ENCODE measurements at places on chromosomes 4 and X.

- DNase-seq: no peak
Measured at GRCh38 chr4:126247409-126247808, 932.7 kb downstream of the FAT4 start.

GRCh38 chrX:137031039-137031438 lies 2.8 kb downstream of the GPR101 start:
- no peak for DNase-seq

GRCh38 chrX:87299563-87300160 lies 217.9 kb upstream of the KLHL4 start:
- DNase-seq: no peak

GRCh38 chrX:68846536-68846935 lies 17.7 kb downstream of the EFNB1 start:
- no peak for DNase-seq

DNA sequence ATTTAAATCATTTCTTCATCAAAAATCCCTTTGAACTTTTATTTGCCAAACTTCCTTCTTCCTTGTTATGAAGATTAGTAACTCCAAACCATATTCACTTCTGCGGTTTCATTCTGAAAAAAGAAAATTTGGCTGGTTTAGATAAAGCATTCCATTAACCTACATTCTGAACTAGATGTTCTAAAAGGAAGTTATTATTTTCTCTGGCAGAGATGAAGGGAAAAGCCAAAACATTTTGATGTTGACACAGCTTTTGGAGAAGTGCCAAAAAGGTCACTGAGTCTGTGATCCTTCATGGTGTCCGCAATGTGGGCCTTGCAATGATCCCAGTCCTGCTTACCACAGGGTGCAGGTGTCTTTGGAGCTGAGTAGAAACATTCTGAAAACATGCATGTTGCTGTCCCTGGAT lies 36.0 kb downstream of the CXCL8 start:
- DNase-seq: peak; percentile 39

DNA sequence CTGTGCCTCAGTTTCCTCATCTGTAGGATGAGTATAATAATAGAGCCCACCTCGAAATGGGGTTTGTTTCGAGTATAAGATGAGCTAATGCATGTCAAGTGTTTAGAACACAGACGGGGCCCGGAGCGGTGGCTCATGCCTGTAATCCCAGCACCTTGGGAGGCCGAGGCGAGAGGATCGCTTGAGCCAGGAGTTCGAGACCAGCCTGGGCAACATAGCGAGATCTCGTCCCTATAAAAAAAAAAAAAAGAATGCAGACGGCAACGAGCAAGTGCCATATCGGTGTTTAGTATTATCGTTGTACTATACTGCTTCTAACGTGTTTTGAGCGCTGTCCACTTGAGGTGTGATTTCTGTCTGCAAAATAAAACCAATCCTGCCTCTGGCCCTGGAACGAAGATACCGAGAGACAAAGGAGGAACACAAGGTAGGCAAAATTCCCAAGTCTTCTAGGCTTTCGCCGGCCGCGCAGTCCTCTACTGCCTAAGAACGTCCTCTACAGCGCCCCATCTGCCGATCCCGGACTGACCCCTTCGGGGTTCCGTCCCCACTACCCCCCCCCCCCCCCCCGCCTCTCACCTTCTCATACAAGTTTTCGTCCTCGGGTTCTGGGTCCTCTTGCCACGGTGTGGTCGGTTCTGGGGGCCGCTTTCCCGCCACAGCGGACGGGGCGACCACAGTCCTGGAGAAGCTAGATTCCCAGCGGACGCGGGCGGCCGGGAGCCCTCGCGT lies 442 bp downstream of the NDUFB11 start:
- DNase-seq: peak; percentile 2

DNA sequence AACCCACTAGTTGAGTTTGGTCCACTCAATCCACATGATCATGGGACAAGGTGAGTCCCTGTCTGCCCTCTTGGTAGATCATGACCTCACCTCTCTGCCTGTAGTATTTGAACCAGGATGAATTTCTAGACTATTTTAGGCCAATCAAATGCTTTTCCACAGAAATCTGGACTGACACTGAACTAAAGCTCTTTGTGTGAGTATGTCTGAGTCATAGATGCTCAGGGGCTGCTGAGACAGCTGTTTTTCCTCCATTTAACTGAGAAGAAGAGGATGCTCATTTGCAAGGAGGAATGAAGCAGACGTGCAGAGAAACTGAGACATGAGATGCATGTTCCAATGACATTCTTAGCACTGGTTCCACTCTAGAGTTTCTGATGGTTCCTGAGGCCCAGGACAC lies 77.3 kb upstream of the TMEM47 start:
- no peak for DNase-seq

DNA sequence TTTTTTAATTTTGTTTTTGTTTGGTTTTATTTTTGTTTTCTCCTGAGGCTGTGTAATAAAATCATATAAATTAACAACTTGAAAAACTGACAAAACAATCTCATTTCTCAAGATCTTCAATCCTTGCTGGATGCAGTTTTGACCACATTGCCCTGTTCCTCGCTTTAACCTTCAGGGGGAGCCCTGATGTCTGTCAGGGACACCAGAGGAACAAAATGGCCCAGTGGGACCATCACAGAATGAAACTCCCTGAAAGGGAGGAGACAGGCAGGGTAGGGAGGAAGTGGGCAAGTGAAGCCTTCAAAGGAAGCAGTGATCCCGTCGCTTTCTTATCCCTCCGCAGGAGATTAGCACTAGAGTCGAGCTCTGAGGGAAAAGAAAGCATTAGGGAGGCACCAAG lies 274.9 kb upstream of the LDB2 start:
- DNase-seq: no peak

DNA sequence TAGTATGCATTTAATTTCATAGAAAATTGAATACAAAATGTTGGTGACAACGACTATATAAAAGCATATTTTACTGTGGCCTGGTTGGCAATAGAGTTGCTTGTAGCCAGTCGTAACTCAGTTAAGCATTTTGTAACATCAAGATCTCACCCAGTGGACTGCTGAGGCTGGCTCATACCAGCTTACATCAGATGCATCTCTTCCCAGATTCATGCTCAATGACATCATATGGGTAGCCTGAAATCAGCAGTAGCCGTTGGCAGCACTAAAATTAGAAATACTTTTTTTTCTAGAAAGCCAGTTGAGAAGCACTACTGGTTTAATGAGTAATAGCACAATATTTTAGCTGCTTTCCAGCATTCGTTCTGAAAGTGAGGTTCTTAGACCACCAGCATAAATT lies 341.2 kb downstream of the TECRL start:
- DNase-seq: no peak

GRCh38 chr4:80610845-80611677 lies 275.5 kb downstream of the CFAP299 start:
- peak; percentile 9 for DNase-seq

- no peak for DNase-seq
Measured at GRCh38 chr4:79199743-79200142, 126.1 kb downstream of the NAA11 start.

GRCh38 chrX:79096145-79096556 lies 48.3 kb upstream of the GPR174 start:
- no peak for DNase-seq

GRCh38 chr4:185149392-185149791 lies 6.3 kb downstream of the SLC25A4 start:
- no peak for DNase-seq

- no peak for DNase-seq
Measured at GRCh38 chr4:146155152-146155724, 20.3 kb upstream of the LSM6 start.

DNA sequence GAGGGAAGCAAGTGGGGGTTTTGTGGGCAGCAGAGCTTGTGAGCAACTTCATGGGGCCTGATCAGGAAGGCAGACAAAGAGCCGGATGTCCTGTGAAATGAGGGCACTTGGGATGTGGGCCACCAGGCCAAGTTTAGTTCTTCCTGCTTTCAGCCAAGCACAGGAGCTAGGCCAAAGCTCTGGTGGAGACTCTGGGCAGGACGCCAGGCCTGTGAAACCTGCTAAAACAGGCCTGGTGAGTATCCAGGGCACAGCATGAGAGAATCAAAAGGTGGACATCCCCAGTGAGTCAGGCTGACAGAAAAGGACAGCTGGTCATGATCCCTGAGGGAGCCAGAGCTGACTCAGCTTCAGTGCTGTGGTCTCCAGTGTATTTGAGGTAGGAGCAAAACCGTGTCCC lies 95.7 kb downstream of the NPNT start:
- peak; percentile 43 for DNase-seq
